HL-60 (cell line): ENCODE measurements at places on chromosomes 2 and 18.

GRCh38 chr2:161173541-161174194 is 13.4 kb downstream of the TANK start:
- DNase-seq, result no peak

DNA sequence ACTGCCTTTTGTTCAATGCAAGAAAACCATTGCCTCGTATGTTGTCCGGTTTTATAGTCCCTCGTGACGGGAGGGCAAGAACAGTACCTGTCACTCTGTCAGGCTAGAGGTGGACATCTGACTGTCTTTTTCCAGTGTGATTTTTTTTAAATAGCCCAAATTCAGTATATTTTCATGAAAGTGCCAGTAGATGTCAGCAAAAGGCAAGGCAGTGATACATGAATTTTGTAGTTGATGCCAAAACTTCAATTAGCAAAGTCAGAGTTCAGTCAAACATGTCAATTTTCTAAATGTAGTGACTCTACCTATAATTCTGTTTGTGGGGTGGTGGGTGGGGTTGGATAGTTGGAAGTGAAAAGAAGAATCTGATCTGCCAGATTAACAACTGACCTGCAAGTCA is 296.0 kb upstream of the MC4R start:
- DNase-seq, result no peak

- DNase-seq, result no peak
These were observed 6.6 kb downstream of the ATOH8 start for GRCh38 chr2:85760371-85760770.

- DNase-seq, result no peak
These were observed 738.6 kb upstream of the FAM98A start for GRCh38 chr2:34337735-34338134.

GRCh38 chr2:10465910-10466309 is 17.8 kb upstream of the ODC1 start:
- no peak for DNase-seq

GRCh38 chr18:10265560-10266333 is 188.7 kb upstream of the APCDD1 start:
- DNase-seq, result peak; percentile 61

DNA sequence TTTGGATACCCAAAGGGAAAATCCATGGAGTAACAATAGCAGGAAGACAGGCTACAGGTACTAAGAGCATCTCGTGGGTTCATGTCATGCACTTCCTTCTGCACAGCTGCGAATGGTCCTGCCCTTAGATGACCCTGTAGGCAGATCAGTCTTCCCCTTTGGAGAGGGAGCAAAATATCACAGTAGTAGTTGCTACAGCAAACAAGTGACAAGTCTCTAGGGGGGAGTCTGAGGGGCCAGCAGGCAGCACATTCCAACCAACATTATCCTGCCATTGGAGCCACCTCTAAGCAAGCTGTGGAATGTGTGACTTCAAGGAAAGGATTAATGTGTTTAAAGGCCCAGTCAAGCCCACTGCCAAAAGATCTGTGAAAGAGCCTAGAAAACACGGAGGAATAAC is 273.2 kb upstream of the PARD3B start:
- no peak for DNase-seq

DNA sequence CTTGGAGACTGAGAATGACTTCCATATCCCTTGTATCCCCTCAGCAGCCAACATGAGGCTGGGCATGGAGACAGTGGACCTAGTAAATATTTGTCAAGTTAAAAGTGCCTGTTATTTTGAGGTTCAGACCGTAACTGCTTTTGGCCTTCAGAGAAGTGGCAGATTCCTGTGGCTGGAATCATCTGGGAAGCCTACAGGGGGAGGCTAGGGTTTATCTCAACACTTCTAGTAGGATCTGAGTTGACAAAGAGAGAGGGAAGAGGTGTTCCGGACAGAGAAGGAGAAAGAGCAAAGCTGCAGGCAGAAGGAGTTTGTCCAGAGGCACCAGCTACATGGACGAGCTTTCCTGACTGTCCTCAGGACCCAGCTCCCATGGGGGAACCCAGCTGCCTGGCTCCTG is 27.0 kb downstream of the SLC14A2 start:
- DNase-seq, result no peak

DNA sequence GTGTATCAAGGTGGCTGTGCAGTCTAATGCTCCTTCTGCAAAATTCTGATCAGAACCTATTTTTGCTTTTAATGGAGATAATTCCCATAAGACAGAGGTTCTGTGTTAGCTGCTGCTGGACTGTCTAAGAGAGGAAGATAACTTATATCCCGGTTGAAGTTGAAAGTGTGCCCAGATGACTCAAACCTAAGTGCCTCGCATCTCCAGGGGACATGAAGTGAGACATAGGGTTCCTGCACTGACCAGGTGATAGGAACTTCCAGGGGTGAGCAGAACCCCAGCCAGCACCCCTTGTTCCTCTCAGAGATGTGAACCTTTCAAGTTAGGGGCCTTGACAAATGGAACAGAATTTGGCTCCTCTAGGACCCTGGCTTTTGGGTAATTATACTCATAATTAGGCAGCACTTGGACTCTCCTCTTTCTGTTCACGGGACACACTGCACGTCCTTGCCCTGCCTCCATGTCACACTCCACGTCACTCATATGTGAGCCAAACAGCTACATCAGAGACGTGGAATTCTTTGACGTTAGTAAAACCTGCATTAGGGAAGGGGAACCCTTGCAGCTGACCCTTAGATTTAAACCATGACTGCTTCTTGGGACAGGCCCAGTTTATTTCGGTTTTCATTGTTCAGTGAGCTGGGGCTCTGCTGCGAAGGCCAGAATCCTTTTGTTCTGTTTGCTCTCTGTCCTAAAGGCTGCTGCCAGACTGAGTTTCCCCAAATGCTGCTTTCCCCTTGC is 104.5 kb upstream of the ALPP start:
- DNase-seq, result no peak

DNA sequence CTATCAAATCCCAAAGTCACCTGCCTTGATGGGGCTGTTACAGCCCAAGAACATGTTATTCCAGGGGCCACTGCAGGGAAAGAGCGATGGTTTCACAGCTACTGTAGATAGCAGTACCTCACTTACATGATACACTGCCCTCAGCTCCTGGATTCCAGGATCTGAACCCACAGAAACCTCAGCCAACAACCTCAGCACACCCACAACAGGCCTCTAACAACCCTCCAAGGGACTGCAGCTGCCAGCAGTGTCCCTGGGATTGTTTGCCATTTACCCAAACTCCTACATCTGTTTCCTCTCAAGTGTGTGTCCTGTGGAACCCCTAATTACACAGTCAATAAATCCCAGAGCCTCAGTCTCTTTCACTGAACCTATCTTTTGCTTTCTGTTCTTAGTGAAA is 28.2 kb downstream of the OSBPL1A start:
- DNase-seq, result no peak

DNA sequence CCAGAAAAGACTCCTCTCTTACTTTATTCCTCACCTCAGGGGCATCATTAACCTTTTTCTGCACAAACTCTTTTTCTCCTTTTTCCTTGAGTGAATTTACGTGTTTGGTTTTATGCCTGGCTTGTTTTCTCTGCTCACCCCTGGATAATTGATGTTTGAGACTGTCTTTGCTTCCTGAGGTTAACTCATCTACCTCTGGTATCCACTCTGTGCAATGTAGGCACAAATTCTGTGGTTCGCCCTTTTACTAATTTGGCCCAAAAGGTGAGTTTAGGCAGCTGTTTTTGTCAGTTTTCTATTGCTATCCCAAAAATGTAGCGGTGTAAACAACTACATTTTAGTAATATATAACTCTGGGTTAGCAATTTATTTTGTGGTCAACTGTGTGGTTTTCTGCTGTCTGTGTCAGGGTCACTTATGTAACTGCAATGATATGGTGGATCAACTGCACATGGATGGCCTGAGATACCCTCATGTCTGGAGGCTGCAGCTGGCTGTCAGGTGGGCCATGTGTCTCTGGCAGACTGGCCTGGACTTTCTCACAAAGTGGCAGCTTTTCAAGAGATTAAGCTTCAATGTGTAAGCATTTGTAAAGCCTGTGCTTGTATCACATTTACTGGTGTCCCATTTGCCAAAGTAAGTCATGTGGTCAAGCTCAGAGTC is 329.7 kb downstream of the FSIP2 start:
- no peak for DNase-seq

GRCh38 chr18:13445241-13445897 is 226.8 kb downstream of the LDLRAD4 start:
- no peak for DNase-seq

GRCh38 chr2:176125772-176126054 is 3.2 kb downstream of the HOXD9 start:
- DNase-seq, result no peak

GRCh38 chr2:42648796-42649195 is 80.4 kb downstream of the MTA3 start:
- DNase-seq, result peak; percentile 57

DNA sequence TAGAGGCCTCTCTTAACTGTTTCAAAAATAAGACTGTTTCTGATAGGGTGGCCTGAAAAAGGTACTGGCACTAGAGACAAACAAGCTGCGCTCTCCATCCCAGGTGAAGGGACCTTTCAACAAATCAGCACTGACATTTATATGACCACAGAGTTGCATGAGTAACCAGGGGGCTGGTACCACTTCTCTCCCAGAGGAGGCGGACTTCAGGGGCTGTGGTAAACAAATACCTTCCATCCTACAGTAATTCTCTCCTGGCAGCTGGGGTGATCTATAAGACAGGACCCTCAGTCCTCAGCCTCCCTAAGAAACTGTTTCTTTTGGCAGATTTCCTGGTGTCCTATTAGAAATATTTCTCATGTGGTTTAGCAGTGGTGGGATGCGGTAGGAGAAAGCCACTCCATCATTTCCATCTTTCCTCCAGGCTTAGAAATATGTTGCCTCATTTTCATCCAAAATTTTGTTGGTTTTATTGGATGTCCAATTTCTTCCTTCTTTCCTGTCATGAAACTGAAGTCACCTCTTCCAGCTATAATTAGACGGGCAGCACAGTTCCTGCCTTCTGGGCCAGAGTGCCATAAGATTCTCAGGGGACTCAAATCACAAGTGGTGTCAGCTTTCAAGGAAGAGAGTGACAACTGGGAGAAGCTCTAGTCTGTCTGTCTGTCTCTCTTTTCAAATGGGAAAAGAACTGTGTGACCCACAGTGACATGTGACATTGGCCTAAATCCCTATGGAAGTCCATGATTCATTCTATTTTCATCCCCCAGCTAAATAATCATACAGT is 96.4 kb downstream of the CYRIA start:
- DNase-seq, result no peak

DNA sequence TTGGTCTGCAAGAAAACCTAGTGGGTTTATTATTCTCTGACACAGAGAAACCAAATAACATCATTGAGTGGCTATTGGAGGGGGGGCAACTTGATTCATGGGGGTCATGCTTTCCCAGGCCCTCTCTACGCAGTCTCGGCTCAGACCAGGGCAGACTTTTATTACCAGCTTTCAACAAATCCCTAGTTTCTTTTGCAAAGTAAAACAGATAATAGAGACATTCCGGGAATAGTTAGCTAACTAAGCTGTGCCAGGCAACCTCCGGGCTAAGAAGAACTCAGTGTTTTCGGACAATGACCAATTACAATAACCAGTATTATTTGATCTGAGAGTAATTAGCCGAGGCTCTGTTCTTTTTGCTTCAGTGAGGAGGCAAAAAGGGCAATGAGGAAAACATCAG is 66.3 kb downstream of the CDK15 start:
- DNase-seq, result no peak

DNA sequence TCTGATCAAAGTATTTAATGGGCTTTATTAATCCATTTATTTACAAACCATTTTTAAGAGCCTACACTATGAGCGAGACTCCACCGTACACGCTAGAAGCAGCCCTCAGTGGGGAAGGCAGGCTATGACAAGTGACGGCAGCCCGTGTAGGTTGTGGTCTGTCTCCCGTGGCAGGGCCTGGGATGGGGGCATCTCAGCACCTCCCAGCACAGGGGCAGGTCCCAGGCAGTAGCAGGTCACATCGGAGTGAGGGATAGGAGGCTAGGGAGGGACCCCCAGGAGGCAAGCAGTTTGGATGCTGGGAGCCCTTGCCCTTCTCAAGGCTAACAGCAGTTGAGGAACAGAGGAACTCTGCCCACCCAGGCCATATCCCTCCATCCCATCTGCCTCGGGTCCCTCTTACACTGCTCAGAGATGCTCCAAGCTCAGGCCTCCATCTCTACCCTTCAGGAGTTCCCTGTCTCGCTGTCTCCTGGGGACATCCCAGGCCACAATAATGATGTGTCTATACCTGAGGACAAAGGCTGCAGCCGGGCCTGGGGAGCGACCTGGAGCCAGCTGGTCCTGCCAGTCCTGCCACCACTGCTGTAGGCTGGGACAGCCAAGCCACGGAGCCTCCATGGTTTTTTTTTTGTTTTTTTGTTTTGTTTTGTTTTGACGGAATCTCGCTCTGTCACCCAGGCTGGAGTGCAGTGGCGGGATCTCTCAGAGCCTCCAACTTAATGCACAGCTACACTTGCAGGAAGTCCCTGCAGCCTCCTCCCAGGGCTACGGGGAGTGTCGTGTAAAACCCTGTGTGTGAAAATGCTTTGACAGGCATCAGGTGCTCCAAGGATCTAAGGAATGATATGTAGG is 92.0 kb downstream of the NDUFA10 start:
- no peak for DNase-seq

DNA sequence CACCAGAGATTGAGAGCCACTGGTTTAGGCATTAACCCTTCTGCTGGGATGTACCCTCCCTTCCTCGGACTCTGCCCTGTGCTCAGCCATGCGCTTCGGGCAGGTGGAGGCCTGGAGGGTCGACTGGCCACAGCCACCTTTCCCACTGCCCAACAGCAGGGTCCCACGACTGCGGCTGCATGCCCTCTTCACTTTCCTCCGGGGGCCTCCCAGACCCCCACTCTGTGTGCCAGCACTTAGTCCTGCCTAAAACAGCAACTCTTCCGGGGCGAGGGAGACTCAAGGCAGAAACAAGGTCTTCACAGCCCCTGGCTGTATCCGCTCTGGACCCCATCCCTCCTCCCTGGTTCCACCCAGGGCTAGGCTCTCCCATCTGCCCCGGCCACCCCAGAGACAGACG is 31.3 kb upstream of the BIN1 start:
- DNase-seq, result no peak

GRCh38 chr2:43131890-43132682 is 94.3 kb downstream of the ZFP36L2 start:
- DNase-seq, result no peak

GRCh38 chr2:235746257-235746934 is 252.6 kb downstream of the AGAP1 start:
- DNase-seq, result peak; percentile 20

- no peak for DNase-seq
These were observed 803 bp upstream of the FIGN start for GRCh38 chr2:163736433-163737189.

DNA sequence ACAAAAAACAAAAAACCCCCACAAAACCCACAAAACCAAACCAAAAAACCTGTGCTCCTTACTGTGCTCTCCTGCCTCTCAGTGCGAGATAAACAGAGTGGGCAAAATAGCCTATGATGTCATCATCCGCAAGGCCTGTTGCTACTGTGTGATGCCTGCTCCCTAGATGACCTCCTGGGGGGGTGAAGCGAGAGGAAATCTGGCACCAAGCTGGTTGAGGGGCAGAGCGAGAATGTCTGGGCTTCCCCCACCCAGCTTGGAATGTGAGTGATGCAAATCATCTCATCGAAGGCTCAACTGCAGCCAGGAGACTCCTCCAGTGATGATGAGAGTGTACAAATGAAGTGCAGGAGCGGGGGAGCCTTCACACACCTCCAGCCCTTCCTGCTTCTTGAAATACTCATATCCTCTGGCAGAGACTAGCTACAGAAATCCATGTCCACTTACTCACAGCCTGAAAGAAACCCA is 57.7 kb upstream of the MAP4K3 start:
- DNase-seq, result no peak

- DNase-seq, result no peak
These were observed 18.1 kb upstream of the SNTG2 start for GRCh38 chr2:932320-933115.
